ENCODE measurements at places on chromosomes 7 and 10. TPM values are rescaled to one million over a fixed set of nuclear protein-coding genes. Genes with fewer than 3 reads are reported as not detected.

- no peaks in the 10 kb centered on the region for H3K36me3 ChIP-seq
- no peaks in the 10 kb centered on the region for H3K27me3 ChIP-seq
- DNase-seq = peak; percentile 35
- H3K4me1 ChIP-seq = peaks cover 22% of the 10 kb centered on the region
- H3K27ac ChIP-seq = peak overlapping the region; percentile 97
Measured at GRCh38 chr10:102065561-102066398, 631 bp downstream of the HPS6 start.

STAG3 gene
- 9.4 TPM for total RNA-seq

GRCh38 chr10:114603303-114603702, 54.8 kb downstream of the ABLIM1 start:
- no peak overlapping the region for H3K4me3 ChIP-seq
- peaks cover 26% of the 10 kb centered on the region for H3K4me1 ChIP-seq
- H3K36me3 ChIP-seq = no peaks in the 10 kb centered on the region
- no peak for DNase-seq
- H3K27me3 ChIP-seq = no peaks in the 10 kb centered on the region
- H3K27ac ChIP-seq = peak overlapping the region; percentile 58

DNA sequence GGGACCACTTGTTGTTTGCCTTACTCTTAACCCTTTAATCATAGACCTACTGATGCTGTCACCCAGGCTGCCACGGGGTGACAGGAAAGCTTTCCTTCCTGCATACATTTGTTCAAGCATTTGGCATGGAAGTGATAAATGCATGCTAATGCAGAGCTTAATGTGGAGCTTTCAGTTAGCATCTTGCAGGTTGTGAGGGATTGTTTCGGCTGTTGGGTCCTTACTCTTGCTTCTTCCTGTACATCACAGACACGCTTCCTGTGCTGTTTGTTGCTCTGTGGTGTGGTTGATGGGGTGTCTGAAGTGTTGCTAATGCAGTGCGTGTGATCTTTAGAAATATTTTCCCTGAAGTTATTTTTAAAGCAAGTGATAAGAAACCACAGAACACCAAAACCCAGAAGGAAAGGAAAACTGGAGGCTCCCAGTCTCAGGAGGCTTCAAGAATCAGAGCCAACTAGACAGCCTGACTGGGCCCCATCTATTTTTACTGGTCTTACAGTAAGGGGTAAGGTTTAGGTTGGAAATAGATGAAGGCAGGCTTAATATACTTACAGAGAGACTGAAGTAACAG, 143.1 kb downstream of the CHN2 start:
- DNase-seq = no peak
- H3K27me3 ChIP-seq = no peaks in the 10 kb centered on the region
- no peaks in the 10 kb centered on the region for H3K36me3 ChIP-seq
- no peak overlapping the region for H3K4me3 ChIP-seq

- no peak overlapping the region for H3K4me3 ChIP-seq
- no peaks in the 10 kb centered on the region for H3K36me3 ChIP-seq
- H3K27ac ChIP-seq = no peak overlapping the region
- H3K4me1 ChIP-seq = no peaks in the 10 kb centered on the region
- H3K27me3 ChIP-seq = no peaks in the 10 kb centered on the region
- DNase-seq = no peak
Measured at GRCh38 chr10:45558425-45558824, 114.1 kb downstream of the ZFAND4 start.

CYREN gene
- 88.3 TPM for total RNA-seq

GRCh38 chr10:98074315-98074911, 44.0 kb upstream of the CRTAC1 start:
- no peak for DNase-seq
- H3K27ac ChIP-seq = no peak overlapping the region
- no peaks in the 10 kb centered on the region for H3K4me1 ChIP-seq
- H3K27me3 ChIP-seq = peaks cover 8% of the 10 kb centered on the region
- no peak overlapping the region for H3K4me3 ChIP-seq

DNA sequence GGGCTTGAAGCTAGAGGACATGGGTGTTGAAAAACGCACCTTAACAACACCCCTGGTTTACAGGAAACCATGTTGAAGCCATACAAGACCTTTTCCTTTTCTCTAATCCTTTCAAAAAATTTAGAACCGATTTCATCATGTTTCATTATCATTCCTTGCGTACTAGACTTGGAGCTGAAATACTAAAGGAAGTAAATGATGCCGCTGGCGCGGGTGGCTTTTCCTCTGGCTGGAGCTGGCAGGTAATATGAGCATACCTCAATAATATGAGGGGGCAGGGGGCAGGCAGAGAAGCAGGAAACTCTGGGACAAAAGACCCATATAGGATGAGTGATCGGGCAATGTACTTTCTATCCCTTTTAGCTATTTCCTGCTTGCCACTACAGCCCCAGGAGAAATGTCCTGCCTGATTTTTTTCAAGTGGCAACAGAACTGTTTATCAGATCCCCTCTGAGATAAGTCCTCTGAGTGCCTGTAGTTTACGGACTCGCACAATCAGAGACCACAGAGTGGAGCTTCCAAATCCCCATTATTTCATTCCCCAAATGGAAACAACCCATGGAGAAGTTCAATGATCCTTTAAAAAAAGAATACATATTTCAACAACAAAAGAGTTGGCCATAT, 450.1 kb downstream of the KCNMA1 start:
- H3K36me3 ChIP-seq = no peaks in the 10 kb centered on the region
- no peaks in the 10 kb centered on the region for H3K27me3 ChIP-seq
- no peak overlapping the region for H3K4me3 ChIP-seq
- peak overlapping the region; percentile 41 for H3K27ac ChIP-seq

GRCh38 chr10:28248092-28248491, 54.8 kb downstream of the MPP7 start:
- DNase-seq = no peak
- H3K27ac ChIP-seq = no peak overlapping the region
- no peaks in the 10 kb centered on the region for H3K4me1 ChIP-seq
- no peaks in the 10 kb centered on the region for H3K36me3 ChIP-seq
- H3K4me3 ChIP-seq = no peak overlapping the region

DNA sequence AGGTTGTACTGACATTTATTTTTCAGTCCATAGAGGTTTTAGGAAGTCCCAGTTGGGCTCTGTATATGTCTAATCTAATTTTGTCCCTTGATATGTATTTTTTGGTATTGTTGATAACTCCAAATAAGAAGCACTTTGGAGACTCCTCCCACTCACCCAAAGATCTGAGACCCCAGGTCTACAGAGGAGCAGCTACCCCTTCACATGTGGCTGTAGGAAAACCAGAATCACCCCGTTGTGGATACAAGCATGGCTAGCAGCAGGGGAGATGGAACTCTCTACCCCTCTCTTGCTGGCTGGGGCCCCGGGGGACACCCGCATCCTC, 9.4 kb downstream of the HHEX start:
- no peak for DNase-seq
- no peak overlapping the region for H3K4me3 ChIP-seq
- H3K27ac ChIP-seq = peak overlapping the region; percentile 23
- H3K36me3 ChIP-seq = no peaks in the 10 kb centered on the region
- H3K27me3 ChIP-seq = peaks cover 68% of the 10 kb centered on the region
- H3K4me1 ChIP-seq = peaks cover 3% of the 10 kb centered on the region

CFTR gene
- total RNA-seq = 43.0 TPM

REEP3 gene
- total RNA-seq = 50.1 TPM

DNA sequence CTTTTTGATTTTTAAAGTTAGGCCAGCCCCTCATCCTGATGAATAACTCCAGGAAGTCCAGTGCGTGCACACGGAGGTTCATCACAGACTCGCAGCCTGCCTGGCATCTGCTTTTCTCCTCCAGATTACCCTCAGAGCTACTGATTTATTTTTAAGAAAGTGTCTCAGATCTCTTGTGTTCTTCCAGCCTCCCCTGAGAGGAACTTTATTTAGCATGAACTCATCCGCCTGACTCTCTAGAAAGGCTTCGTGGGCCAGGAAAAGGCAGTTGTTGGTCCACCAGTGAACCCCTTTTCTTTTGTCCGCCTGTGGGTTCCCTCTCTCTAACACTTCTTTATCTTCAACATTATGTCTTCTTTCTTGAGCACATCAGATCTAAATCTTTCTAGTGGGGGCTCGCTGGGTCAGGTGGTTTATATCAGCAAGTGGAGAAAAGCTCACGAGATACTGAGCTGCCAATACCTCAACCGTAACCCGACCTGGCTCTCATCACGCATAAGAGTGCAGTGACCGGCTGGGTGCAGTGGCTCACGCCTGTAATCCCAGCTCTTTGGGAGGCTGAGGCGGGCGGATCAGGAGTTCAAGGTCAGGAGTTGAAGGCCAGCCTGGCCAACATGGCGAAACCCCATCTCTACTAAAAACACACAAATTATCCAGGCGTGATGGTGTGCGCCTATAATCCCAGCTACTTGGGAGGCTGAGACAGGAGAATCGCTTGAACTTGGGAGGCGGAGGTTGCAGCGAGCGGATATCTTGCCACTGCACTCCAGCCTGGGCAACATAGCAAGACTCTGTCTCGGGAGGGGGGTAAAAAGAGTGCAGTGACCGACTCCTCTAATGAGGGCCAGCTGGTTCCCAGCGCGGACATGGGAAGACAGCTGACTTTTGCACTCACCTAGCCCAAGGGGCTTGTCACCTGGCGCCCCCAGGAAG, 162.3 kb downstream of the CCDC3 start:
- no peak for DNase-seq
- H3K27me3 ChIP-seq = no peaks in the 10 kb centered on the region
- no peak overlapping the region for H3K4me3 ChIP-seq
- no peaks in the 10 kb centered on the region for H3K36me3 ChIP-seq
